Stimulated activated effector memory CD8-positive, alpha-beta T cell treated with anti-CD3 and anti-CD28 coated beads, Interleukin-12 subunit alpha, Interleukin-12 subunit beta, amount 100 ng/mL, for 72 hours (primary cell): ENCODE measurements at places on chromosomes 16 and 17.

DNA sequence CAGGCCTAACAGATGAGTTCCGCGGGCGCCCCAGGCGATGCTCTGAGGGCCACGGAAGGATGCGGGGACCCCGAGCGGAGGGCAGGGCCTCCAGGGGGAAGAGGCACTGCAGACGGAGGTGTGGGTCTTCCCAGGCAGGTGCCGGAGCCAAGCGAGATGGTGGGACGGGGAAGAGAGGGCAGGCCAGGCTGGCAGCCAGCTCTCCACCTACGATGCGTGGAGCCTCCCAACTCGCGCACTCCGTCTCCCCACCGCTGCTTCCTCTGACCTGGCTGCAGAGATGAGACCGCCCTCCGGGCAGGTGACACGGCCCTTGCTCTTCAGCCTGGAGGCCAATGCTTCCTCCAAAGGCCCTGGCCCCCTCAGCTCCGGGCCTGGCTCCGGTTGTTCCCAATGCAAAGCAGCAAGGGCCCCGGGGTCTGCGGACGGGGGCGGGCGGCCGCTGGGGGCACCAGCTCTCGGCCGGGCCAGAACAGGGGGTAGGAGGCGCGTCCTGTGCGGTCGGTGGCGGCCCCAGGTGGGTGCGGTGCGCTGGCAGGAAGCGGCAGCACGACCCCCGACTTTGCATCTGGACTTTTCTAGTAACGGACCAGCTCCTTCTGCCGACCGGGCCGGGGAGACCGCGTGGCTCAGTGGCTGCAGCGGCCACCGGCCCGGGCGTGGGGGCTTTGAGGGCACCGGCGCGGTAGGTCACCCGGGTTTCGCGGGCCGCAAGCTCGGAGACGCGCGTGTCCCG, 1.5 kb upstream of the SOX8 start:
- no peak for DNase-seq

GRCh38 chr16:57112403-57113041, 20.1 kb downstream of the CPNE2 start:
- DNase-seq, result no peak

DNA sequence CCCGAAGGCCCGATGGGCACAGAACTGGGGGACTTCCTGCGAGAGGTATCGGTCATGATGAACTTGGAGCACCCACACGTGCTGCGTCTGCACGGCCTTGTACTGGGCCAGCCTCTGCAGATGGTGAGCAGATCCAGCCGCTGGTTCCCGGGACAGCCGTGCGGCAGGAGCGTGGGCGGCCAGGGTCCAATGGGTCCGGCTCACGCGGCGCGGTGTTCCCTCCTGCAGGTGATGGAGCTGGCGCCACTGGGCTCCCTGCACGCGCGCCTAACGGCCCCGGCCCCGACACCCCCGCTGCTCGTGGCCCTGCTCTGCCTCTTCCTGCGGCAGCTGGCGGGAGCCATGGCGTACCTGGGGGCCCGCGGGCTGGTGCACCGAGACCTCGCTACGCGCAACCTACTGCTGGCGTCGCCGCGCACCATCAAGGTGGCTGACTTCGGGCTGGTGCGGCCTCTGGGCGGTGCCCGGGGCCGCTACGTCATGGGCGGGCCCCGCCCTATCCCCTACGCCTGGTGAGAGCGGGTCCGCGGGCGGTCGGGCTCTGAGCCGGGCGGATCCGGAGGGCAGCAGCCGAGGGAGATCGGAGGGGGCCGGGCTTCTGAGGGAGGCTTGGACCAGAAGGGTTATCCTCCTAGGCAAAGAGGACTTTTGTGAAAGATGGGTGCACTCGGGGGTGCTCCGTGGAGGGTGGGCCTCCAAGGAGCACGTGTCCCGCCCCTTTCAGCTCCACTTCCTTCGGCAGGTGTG, 3.0 kb downstream of the TNK1 start:
- DNase-seq, result peak; percentile 85

DNA sequence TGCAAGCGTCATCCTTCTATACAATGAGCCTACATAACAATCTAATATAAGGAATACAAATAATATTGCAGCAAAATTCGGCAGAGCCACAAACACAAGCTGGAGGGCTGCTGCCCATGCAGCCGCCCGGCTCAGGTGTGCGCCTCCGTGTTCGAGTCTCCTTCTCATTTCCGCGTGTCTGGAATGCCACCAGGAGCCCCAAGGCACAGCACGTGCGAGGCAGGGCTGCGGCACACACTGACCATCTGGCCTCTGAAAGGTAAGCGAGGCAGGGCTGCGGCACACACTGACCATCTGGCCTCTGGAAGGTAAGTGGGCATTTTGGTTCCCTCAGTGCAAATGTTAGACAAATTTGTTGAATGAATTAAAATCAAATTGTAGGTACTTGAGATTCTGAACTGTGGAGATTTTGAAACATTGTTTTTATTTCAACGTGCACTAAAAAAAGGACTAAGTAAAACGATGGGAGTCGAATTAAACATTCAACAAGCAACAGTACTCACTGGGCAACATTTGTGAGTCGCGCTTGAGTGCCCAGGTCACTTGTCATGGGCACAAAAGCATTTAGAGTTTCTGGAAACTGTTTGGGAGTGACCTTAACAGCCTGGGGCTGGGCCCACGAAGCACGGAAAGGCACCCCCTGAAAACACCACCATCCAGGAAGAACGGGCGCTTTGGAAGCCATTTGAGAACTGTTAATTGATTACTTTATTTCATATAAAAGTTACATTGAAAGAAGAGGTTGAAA, 37.4 kb downstream of the ZDHHC7 start:
- DNase-seq, result no peak

GRCh38 chr16:73565263-73565662, 517.3 kb upstream of the ZFHX3 start:
- no peak for DNase-seq

DNA sequence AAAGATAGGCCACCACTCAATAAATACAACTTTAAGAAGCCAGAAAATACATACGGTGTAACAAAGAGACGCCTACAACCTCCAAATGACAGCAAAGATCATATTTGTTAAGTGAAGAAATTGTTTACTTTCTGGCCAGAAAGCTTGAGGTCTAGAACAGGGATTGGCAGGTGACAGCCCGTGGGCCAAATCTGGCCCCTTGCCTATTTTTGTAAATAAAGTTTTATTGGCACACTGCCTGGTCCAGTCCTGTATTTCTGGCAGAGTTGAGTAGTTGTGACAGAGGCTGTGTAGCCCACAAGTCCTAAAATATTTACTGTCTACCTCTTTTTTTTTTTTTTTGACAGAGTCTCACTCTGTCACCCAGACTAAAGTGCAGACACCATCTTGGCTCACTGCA, 3.4 kb upstream of the CLEC19A start:
- DNase-seq, result no peak

DNA sequence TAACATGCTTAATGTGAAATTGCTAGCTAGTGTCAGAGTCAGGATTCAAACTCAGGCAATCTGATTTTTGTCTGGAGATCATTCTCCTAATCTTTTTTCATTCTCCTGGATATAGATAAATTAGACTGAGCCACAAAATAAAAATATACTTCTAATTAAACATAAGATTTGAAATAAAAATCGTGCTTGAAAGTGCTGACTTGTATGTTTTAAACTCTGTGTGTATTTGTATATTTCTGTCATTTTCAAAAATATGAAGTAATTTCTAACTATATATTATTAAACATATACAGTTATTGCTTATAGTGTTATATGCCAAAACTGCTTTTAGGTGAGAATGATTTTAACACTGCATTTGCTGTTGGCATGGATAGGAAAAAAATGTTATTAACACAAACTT, 239.4 kb downstream of the KCNJ2 start:
- DNase-seq, result no peak

DNA sequence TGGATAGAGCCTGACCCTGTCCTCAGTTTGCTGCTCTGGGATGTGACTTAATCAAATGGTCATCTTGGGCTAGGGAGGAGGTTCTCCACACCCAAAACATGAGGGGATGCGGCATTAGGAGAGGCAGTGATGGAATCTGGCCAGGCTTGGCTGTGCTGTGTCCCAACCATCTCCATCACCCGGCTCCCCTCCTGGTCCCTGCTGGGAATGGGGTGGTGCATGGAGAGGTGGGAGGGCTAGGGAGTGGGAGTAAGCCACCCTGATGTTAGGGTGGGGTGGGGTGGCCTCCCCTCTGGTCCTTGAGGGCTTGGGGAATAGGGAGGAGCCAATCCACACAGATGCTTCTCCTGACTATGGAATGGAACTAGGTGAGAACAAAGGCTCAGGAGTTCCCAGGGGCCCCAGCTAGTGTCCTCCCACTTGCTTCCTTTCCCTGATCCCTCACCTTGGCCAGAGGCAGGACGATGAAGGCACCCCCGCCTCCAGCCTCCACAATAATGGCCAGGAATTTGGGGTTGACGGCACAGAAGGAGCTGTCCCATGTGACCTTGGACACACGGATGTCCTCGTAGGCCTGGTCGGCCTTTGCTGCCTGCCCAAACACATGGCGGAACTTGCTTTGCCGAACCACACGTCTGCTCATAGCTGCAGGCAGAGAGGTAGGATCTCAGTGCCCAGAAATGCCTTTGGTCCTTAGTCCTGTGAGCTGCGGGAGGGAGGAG, 1.8 kb downstream of the CORO6 start:
- no peak for DNase-seq
